ENCODE measurements at places on chromosomes 3 and 15.

- peak; percentile 12 for DNase-seq
These were observed 99.2 kb upstream of the TRPM1 start for GRCh38 chr15:31200735-31201151.

- DNase-seq: no peak
These were observed 428.7 kb upstream of the EPHA3 start for GRCh38 chr3:88678747-88679146.

- no peak for DNase-seq
These were observed 121.8 kb downstream of the ADAMTSL3 start for GRCh38 chr15:83775738-83776137.

DNA sequence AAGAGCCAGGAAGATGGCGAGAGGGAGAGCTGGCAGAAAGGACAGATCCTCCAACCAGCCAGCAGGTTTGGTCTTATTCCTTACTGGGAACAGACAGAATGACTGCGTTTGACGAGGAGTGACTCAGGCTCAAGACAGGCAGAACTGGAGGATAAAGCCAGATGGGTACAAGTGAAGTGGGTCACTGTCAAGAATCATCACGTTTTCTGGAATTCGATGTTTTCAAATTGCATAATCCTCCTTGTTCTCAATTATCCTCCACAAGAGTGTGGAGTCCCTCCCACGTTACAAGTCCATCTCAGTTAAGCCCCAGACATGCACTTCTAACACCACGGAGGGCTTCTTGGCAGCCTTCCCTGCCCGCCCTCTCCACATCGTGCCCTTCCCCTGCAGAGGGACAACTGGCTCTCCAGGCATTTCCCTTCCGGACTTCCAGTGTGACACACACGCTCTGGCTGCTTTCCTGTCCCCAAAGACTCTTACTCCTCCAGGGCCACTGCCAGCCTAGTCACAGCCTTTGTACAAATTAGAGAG lies 183.1 kb downstream of the CHST2 start:
- no peak for DNase-seq

DNA sequence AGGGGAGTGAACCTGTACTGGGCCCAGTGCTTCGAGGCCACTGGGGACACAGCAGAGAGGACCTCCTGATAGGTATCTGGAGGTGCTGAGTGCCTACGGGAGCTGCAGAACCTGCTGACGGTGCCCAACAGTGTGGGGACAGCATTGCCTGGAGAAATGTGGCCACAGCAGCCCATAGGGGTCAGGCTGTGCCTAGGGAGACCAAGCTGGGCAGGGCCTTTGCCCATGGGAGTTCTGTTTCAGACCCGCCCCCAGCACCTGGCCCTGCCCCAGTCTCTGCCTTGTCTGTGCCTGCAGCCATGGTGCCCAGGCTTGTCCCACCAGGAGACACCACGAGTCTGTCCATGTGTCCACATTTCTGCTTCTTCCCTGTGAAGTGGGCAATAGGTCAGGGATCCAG lies 15.3 kb upstream of the RPL32 start:
- DNase-seq: no peak

- no peak for DNase-seq
These were observed 1.7 kb downstream of the PKM start for GRCh38 chr15:72229076-72229946.

DNA sequence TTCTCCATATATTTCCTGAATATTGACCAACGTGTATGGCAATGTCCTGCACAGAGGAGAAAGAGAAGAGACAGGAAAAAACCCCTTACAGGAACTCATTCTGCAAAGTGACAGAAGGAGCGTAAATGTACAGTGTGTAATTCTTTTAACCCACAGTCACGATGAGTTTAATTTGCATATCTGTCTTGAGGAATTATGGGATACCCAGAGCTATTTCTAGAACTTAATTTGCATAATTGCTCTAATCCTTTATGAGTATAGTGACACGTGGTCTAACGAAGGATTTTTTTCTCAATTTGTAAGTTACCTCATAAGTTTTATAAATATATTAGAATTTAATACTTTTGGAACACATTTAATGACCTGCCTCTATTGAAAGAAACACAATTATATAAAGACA lies 9.8 kb downstream of the GPR27 start:
- DNase-seq: no peak

GRCh38 chr3:40572588-40572987 lies 47.8 kb downstream of the ZNF621 start:
- no peak for DNase-seq

DNA sequence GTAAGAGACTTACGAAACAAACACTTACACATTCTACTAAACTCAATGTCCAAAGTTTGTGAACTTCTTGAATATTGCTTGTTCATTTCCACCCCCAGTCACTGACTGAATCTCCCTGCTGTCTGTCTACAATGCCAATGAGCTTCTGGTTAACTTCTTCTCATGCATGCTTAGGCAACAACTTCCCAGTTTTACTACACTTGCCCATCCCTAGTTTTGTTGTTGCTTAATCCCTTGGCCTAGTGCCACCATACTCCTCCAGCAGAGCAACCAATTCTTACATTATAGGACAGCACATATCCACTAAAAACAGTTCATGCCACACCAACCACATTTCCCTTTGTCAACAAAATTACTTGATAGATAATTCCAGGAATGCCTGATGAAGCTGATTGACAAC lies 40.9 kb upstream of the CCR2 start:
- DNase-seq: no peak

DNA sequence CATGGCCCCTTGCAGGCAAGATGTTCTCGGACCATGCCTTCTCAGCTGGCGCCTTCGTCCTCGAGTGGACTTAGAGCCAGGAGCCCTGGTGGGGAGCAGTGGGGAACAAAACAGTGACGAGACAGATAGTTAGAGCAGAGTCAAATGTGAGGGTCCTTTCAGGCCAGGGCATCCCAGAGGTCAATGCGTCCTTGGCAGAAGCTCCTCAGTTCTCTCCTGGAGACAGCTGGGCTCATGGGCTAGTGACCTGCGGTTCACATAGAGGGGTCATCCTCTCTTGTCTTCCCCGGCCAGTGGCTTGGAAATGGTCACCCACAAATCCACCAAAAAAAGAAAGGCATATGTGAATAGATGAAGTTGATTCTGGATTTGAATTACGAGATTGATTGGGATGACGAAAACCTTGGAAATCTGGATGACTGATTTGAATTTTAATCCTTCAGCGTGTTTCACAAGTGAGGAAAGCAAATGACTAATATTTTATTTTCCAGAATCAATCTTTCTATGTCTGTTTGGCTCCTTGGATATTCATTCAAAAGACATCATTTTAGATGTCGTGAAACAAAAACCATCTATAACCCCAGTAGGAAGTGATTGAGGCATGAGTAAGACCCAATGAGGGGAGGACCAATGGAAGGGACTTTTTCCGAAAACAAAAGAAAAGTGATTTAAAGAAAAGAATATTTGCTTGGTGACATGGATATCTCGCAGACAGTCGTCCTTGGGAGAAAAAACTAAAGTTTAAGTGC lies 84.5 kb downstream of the ASB7 start:
- DNase-seq: no peak

DNA sequence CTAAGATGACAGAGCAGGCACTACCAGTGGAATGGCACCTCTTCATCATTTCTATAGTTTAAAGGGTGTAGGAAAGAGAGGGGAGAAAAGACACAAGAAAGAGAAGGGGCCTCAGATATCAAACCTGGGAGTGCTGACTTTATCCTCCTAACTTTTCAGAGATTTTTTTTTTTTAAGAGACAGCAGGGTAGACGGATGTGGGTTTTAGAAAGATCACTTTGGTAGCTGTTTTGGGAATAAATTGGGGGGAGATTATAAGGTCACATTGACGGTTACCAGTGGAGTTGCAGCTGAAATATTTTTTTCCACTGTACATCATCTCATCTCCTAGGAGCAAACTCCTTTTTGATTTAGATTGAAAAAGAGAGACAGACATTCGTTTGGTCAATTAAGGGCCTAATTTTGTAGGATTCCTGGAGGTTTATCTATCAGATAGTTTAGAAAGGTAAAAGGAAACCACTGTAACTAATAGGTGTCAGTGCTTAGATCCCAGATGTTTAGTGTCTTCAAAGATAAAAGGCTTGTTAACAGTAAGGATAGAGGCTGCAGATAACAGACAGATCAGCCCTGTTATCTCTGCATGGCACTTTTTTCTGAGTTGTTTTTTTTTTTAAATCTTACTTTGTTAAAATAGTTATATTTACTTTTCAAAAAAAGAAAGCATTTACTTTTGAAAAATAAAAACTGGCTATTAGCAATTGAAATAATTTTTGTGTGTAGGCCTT lies 1057.0 kb downstream of the IGSF11 start:
- no peak for DNase-seq

GRCh38 chr3:31993843-31994242 lies 12.3 kb downstream of the ZNF860 start:
- no peak for DNase-seq

- DNase-seq: no peak
These were observed 106.8 kb upstream of the BOC start for GRCh38 chr3:113104357-113105092.

DNA sequence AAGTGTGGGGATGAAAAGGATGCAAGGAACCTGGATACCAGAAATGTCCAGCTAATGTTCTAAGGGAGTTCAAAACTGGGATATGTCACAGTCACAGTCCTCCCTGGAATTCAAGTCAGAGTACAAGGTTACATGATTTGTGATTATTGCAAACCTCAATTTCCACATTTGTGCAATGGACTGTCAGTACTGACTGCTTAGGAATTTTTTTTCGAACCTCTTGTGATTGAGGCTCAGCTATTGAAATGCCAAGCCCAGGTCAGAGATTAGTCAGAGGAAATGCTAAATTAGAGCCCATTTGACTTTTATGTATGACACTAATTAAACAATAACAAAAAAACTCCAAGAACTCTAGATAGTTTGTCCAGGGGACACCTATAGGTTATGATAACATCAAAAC lies 210.2 kb downstream of the THSD4 start:
- no peak for DNase-seq

DNA sequence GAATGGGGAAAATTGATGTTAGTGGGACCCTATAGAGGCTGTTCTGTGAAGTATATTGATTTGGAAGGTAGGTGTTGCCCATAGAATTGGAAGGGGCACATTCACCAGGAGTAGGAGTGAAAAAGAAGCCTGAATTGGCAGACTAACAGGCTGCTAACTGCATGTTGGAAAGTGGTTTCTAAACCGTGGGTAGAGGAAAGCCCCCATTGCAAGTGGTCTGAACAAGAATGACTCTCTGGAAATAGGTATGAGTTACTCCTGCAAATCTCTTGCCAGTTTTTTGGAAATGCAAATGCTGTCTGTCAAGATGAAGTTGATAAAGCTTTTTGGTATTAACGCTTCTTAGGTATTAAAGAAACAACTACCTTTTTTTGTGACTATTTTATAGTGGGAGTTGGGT lies 3.5 kb downstream of the UBE2E1 start:
- DNase-seq: no peak

- DNase-seq: no peak
These were observed 47.7 kb downstream of the ZBTB11 start for GRCh38 chr3:101629219-101629618.

DNA sequence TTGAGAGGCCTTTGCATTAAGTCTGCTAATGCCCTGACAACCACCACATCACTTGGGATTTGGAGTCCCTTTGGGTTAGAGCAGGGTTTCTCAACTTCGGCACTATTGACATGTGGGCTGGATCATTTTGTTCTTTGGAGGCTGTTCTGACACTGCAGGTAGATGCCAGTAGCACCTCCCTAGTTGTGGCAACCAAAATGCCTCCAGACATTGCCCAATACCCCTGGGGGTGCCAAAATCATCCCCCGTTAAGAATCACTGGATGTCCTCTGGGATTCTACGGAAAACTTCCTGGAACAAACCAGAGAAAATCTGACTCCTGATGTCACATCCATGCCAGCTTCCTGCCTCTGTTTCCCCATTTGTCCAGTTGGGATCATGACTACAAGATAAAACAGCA lies 37.2 kb upstream of the BLM start:
- no peak for DNase-seq

DNA sequence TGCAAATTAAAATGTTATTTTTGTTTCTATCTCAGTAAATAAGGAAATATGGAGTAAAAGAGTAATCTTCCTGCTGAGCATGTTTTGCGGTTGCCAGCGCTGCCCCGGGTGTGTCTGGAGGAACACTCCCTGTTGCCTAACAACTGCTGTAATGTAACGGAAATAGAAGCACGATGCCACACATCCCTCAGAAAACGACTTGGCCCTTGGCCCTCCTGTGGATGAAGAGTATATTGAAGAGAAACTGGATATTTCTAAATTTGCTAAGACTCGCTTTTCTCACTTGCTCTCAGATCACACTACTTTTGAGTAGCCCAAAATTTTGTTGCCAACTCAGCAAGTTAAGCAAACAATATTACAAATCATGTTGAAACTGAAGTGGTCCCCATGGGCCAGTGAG lies 18.9 kb downstream of the CX3CR1 start:
- peak; percentile 9 for DNase-seq

DNA sequence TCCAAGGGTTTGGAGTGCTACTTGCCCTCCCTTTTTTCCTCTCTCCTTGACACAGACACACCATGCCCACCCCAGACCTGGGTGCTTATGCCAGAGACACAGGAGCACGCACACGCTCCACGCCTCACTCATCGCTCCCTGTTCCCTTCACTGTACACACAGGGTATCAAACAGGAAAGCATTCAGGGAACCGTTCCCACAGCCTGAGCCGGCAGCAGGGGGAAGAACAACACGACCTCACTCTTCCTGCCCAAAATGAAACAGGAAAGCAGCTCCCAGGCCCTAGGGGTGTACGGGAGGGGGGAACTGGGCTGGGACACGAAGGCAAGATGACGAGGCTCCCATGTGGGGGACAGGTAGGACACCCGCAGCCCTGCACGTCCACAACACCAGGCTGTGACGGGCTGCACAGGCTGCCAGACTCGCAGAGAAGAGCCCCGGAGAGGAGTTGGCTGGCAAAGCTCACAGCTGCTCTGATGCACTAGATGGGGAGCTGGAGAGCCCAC lies 11.2 kb downstream of the DLL4 start:
- DNase-seq: no peak

DNA sequence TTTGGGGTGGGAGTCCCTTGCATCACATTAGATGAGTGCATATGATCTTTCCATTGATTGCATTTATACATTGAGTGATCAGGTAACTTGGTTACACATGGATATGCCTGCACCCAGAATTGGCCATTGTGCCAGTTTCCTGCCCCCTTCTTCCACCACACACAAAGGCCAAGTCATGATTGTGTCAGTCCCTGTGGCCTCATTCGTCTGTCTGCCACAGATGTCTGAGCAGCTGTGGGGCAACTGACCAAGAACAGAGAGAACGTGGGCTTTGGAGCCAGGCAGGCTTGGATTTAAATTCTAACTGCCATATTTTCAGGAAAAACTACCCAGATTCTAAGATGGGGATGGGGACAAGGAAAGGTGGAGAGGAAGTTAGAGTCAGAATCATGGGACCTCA lies 27.0 kb downstream of the CCNL1 start:
- no peak for DNase-seq

GRCh38 chr3:183189641-183190040 lies 27.1 kb upstream of the LAMP3 start:
- DNase-seq: no peak

DNA sequence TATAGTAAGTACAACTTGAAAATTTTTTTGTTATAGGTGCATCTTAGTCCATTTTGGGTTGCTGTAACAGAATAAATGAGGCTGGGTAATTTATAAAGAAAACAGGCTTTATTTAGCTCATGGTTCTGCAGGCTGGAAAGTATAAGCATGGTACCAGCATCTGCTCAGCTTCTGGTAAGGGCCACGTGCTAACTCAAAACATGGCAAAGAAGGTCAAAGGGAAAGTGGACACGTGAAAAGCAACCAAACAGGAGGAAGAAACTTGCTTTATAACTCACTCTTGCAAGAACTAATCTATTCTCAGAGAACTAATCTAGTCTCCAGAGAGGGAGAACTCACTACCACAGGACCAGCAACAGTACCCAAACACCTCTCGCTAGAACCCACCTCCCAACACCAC lies 9.1 kb downstream of the HDGFL3 start:
- DNase-seq: no peak

- DNase-seq: no peak
These were observed 317.5 kb downstream of the GBE1 start for GRCh38 chr3:81443958-81444357.
